Activated naive CD4-positive, alpha-beta T cell (primary cell): ENCODE measurements at places on chromosomes 16 and 17.

GRCh38 chr16:12941896-12942295 is 40.5 kb downstream of the SHISA9 start:
- no peak for DNase-seq

- no peak for DNase-seq
Measured at GRCh38 chr16:83854420-83854819, 44.5 kb upstream of the MLYCD start.

DNA sequence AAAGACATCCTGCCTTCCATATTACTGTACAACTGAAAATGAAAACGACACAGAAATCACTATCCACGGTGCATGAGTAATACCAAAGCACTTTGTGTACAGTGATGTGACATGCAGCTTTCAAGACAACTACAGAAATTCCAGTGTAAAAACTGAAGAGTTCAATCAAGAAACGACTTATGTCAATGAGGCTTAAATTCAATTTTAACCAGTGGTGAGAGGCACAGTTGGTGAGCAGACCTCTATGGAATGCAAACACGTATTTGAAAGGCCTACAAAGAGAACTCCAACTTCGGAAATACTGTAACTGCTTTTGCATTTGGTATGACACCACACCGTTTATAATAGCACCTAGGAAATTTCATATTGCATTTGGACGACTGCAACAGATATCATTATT is 87.6 kb downstream of the USP31 start:
- DNase-seq: no peak

GRCh38 chr17:61015966-61016365 is 338.3 kb downstream of the BCAS3 start:
- DNase-seq: no peak

- no peak for DNase-seq
Measured at GRCh38 chr16:1691956-1692355, 13.9 kb downstream of the JPT2 start.

GRCh38 chr16:35425270-35425669 is 1965.9 kb downstream of the TP53TG3F start:
- DNase-seq: no peak

- DNase-seq: no peak
Measured at GRCh38 chr16:8788578-8789172, 8.8 kb downstream of the TMEM186 start.

DNA sequence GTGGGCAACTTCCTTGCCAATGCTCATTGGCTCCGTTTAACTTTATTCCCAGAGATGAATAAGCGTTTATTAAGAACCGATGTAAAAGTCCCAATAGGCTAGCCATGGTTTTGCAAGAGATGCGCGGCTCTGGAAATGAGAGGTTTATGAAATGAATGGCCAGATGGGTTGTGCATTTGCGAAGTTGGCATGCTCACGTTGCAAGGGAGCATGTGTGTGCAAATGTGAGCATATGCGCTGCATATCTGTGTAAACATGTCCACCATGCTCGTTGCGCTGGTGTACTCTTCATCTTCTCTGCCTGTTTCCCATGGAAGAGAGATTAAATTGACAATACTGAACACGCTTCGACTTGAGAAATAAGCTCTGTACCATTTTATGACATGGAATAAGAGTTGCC is 848.6 kb upstream of the RBFOX1 start:
- no peak for DNase-seq

GRCh38 chr16:55373489-55373832 is 49.5 kb downstream of the IRX6 start:
- DNase-seq: no peak

DNA sequence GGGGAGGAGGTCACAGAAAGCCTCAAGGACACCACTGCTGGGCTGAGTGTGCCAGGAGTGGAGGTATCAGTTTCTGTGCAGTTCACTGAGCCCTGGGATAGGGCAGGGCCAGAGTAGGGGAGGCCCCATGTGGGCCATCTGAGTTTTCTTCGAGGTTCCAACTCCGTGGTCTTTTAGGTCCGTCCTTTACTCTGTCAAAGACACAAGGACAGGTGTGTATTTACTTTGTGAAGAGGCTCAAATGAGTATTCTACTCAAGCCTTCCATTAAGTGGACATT is 59.5 kb downstream of the USP22 start:
- DNase-seq: no peak

DNA sequence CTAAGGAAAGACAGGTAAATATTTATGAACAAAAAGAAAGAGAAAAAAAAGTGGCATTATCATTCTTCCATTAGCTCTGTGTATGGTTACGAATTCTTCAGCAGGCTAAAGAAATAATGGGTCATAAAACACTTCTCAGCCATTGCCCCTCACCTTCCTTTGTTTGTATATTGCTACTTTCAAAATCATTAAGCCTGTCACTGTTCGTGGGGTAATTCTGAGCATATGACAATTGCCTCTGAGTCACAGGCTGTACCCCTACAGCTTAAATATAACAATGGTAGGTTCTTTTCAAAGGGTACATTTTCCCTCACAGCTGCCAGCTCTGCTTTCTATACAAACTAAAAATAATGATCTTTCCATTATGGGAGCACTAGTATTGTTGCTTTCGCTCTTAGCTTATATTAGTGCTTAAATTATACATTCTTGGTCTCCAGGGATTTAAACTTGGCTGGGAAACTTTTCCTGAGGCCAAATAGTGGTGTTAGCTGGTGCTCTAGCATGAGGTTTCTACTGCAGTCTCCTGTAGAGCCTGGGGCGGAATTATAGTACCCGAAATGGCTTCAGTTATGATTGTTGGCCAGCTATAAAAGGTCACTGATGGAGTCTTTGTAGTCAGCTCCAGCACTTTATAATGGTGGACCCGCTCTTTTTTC is 74.7 kb upstream of the CDH11 start:
- DNase-seq: no peak

DNA sequence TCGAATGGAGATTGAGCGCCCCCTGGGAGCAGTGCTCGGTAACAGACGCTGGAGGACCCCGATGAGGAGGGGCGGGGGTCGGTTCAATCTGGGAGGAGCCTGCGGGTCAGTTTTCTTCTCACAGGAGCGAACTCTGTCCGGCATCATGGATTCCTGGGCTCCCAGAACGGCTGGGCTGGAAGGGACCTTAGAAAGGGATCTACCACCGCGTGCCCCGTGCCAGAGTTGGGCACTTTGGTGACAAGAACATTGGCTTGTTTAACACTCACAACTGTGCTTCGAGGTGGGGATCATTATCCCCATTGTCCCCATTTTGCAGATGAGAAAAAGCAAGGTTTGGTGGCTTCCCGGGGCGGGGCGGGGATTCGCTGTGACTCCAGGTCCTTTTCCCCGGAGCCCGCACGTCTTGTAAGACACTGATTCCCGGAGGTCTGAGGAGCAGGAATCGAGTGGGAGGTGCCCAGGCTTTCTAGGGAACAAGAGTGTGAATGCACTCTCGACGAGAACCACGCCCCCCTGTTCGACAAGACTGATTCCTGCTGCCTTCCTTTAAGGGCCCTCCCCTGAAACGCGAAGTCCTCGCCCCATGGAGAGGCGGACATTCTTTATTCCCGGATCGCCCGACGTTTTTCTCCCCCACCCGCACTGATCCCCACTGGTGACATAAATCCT is 1.5 kb upstream of the FBXL19 start:
- peak; percentile 82 for DNase-seq

- DNase-seq: no peak
Measured at GRCh38 chr17:279331-279730, 73.3 kb downstream of the RPH3AL start.

DNA sequence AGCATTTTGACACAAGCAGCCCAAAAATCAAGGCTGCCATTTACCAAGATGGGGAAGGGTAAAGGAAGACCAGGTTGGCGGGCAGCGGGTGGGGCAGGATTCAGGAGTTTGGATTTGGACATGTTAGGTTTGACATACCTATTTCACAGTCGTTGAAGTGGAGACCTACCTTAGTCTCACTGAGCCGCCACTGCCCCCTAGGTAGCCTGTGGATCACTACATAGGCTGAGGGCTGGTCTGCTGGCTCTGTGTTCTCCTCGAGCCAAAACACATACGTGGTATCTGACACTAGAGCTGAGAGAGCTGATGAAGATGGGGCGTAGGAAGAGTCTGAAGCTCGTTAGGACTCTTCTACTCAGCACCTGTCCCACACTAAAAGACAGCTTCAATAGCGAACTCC is 115.1 kb downstream of the HIC1 start:
- no peak for DNase-seq

DNA sequence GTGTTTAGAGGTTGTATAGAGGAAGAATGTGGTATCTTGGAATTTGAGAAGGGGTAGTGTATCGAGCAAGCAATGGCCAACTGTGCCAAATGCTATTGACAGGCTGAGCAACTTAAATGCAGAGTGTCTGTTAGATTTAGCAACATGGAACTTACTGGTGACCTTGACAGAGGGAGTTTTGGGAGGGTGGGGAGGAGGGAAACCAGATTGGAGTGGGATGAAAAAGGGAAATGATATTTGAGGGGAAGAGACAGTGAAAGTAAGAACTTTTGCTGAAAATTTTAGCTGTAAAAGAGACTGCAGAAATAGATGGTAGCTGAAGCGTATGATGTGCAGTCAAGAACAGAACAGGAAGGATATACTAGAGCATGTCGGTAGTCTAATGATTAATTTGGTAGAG is 1.1 kb downstream of the LRRC36 start:
- no peak for DNase-seq

DNA sequence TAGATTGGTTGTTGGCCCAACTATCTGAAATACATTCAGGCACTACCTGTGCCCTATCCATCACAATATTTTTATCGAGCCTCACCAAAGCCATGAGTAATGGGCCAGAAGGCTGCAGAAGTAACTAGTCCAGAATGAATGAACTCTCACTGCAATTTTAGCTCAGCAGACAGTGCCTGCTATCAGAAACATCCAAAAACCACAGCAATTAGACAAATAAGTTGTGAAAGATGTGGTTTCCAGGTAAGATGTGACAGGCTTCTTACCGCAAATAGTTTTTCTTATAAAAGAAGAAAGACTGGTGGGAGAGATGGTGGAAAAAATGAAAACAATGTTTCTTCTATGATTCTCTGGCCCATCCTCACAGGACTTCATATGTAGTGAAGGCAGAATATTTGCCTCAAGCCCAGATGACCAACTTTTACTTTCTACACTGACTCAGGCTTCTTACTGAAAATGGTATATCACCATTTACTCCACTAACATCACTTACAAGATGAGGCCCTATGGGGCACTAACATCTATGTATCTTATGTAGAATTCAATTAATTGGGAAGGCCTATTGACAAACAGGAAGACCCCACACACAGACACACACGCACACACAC is 9.8 kb upstream of the RFFL start:
- DNase-seq: no peak

DNA sequence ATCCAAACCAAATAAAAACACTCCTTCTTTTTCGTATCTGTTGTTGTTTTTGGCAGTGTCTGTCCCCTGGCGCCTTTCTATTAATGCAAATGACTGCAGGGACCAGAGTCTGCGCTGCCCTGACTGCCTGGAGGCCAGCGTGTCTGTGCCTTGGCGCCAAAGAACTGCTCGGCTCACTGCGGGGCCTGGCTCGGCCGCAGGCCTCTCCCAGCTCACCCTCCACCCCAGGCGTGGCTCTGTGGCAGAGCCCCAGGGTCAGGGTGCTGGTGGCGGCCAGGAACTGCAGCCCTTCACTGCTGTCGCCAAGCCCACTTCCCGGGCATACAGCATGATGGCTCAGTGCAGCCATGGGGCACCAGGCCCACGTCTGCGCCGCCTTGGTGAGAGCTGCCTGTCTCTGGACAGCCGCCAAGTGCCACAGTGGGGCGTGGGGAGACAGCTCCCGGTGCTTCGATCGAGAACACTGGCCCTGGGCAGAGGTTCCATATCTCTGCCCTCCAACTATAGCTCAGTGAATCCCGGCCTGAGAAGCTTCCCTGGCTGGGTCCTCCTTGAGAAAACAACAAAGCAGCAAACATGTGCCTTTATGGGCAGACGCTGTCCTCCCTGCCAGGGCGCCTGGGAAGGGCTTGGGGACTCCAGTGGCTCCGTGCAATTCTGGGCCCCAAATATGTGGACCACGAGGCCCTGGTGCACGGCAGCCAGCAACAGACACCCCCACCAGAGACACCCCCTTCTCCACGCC is 11.1 kb downstream of the CANT1 start:
- no peak for DNase-seq

- DNase-seq: no peak
Measured at GRCh38 chr17:57585341-57586195, 159.5 kb downstream of the CCDC182 start.

GRCh38 chr17:78969865-78970264 is 9.9 kb downstream of the LGALS3BP start:
- DNase-seq: no peak

GRCh38 chr17:47978324-47978723 is 7.4 kb downstream of the CDK5RAP3 start:
- no peak for DNase-seq

DNA sequence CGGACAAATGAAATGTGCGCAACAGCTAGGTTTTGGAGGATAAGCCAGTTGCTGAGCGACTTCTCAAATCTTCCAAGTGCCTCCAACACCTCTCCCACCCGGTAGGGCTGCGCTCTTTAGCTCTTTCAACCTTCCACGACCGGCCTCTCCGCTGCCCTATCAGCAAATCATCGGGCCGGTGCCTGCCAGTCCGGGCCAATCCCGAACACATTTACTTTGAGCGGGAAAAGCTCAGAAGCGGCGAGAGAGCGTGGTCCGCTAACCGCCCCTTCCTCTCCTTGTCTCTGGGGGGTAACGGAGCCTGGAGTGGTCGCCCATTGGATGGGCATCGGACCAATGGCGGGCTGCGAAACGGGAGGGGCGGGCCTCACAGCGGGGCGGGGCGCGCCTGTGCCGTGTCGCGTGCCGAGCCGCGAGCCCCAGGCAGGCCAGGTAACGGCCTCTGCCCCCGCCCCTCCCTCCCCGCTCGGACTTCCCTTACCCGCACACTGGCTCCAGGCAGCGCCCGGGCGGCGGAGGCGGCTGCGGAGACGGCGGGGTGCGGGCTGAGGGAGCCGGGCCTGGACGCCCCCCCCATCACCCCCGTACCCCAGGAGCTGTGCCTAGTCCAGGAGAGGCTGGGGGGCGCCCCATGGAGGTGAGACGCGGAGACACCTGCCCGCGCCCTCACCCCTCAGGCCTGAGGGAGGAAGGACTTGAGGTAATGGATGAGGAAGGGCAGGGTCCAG is at the start of gene MEIOC:
MEIOC (plus strand) TSS at position 486 of the 728 bp plus-strand sequence; CDS start at position 632, 146 bp downstream.
- DNase-seq: no peak

DNA sequence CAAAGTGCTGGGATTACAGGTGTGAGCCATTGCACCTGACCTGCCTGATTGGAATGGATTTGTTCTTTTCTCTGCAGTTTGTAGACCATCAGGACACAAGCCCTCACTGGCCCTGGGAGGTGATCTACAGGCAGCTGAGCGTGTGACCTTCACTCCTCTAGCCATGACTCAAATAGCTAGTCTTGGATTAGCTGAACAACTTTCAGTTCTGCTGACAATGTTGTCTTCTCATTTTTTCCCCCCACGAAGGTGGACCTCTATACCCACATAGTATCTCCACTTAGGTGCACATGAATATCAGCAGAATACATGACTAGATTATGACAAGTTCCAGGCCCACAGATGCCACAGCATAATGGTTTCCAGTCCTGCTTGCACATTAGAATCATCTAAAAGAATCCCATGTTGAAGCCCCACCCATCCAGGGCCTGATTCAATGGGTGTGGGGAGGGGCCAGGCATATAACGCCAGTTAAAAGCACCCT is 36.8 kb downstream of the HS3ST3B1 start:
- no peak for DNase-seq
